ENCODE measurements at places on chromosomes 11 and 22. TPM values are rescaled to one million over a fixed set of nuclear protein-coding genes. Genes with fewer than 3 reads are reported as not detected.

Gene RIBC2
- 6.4 TPM for total RNA-seq

Gene SCUBE1
- 11.5 TPM for total RNA-seq

Gene CCDC188
- total RNA-seq: 0.69 TPM

Gene EHF
- 0.25 TPM for total RNA-seq

Gene SWAP70
- total RNA-seq: 31.9 TPM

- DNase-seq: no peak
These were observed 33.4 kb downstream of the MN1 start for GRCh38 chr22:27768027-27768653.

GRCh38 chr22:38861170-38861876 is 10.7 kb downstream of the CBX6 start:
- no peak for DNase-seq

GRCh38 chr11:14542324-14542723 is 22.1 kb upstream of the PSMA1 start:
- no peak for DNase-seq

DNA sequence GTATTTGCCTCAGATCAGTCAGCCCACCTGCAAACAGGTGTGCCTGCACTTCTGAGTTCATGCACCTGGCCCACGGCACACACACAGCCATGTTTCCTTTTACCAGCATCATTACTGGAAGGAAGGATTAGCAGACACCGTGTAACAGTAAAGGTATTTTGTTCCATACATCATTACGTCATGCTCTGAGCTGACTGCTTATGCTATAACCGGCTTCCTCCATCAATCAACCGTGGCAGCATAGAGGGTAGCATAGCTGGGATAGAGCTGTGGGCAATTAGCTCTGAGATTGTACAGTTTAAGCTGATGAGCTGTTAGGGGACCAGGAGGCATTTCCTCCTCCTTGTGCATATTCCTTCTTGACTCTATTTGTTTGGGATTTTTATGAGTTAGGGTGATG is 102.4 kb downstream of the ME3 start:
- DNase-seq: no peak

- DNase-seq: no peak
These were observed 14.0 kb upstream of the WDR74 start for GRCh38 chr11:62853279-62853965.

DNA sequence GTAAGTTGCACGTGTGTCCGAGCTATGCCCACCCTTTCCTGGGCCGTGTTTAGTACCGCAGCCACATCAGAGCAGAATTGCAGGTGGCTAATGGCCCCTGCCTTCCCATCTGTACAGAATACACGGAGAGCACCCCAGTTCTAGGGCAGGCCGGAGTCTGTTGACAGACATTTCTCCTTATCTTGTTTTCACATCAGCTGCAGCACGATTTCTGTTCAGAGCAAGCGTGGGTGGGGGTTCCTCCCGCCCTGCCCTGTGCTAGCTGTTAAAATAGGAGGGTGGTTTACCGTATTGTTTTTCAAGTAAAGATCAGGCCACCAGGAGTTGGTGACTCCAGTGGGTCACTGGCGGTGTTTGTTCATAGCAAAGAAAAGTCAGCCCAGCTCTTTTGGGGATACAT is 41.1 kb downstream of the UBASH3B start:
- no peak for DNase-seq

All from M059J (cell line).